ENCODE measurements at places on chromosomes 1 and 21.
A peak's percentile ranks its signal among the peaks of the same experiment; 100 is the strongest.

GRCh38 chr1:165763442-165763841 lies 5.2 kb downstream of the TMCO1 start:
- no peak for DNase-seq

DNA sequence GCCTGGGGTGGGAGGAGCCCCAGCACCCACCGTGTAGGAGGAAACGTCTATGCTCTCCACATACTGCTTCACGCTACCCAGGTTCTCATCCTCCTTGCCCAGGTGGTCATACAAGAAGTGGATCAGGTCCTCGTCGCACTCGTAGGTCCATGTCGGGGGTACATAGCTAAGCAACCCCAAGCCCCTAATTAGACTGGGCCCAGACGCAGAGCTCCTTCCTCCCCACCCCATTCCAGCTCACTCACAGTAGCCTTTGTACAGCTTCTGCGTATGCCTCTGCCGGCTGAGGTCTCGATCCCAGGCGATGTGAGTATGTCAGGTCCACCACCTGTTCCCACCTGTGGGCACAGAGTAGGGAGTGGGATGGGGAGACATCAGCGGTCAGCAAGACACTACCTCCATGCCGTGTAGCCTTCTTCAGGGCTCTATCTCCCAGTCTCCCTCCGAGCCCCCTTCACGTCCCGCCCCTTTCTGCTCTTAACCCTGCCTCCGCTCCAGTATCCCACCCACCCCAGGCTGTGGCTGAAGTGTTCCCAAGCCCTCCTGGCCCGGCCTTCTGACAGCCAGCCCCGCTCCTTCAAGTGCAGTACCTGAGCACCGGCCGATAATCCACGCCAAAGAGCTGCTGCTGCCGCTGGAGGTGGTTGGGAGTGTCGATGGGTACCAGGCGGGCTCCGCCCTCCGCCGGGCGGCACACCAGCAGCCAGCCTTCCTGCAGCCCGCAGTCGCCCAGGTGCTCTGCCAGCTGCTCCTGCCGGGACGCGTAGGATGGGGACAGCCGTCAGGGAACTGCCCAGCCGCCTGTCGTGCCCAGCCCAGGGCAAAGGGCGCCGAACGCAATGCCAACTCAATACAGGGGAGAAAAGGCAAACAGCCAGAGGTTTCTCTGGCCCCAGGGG lies 919 bp downstream of the HECTD3 start:
- no peak for DNase-seq

DNA sequence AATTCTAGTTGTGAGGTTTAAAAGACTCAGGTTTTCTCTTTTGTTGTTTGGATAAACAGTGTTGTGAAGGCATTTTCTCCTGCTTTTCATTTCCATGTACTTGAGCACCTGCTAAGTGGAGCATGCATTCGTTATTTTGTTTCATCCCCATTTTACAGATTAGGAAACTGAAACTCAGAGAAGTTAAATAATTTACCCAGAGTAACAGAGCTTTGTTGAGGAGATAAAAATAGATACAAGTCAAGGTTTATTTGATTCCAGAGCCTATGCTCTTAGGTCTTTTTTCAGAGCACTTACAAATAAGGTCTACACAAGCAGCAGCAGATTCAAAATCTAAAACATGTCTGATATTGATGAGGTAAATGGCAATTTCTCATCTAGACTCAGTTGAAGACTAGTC lies 254.7 kb upstream of the PTBP2 start:
- DNase-seq, result no peak

DNA sequence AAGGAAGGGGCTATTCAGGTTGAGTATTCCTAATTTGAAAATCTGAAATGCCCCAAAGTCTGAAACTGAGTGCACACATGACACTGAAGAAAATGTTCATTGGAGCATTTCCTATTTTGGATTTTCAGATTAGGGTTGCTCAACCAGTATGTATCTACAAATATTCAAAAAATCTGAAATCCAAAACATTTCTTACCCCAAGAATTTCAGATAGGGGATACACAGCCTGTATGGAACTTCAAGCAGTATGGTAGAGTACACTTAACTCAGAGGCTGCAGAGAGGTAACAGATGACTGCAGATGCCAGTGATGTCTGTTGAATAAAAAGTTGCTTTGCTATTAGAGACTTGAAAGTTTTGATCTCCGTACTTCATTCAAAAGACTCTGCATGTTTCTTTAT lies 19.0 kb downstream of the YTHDF2 start:
- DNase-seq, result no peak

DNA sequence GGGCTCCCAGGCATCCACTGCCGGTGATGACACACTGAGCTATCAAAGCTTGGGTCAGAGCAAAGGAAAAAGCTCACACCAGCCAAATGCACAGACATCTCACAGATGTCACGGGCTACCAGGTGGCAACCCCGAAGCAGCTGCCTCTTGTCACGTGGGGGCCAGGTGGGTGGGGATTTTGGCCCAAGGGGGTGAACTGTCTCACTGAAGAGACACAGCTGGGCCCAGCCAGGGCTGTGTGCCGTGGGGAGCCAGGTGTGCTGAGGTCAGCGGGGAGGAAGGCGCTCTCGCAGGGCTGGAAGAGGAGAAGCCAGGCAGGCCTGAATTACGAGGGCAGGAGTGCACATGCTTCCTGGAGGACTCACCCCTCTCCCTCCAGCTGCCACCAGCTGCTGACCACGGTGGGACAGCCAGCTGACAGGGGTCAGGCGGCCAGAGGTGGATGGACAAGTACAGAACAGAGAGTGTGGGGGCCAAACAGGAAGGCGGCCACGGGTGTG lies 32.4 kb downstream of the KCNN3 start:
- peak; percentile 65 for DNase-seq

- DNase-seq, result no peak
Measured at GRCh38 chr1:218967836-218968235, 205.8 kb upstream of the LYPLAL1 start.

DNA sequence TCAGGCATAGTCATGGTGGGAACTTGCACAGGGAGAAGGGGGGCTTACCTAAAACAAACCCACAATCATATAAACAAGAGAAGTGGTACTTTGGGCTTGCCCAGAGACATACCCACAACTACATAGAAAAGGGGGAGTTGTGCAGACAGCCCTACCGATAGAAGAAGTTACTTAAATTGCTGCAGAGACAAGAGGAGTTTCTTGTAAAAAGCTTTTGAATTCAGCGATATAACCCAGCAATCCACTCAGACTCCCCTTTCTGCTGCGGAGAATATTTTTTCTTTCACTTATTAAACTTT lies 164.0 kb upstream of the ETV3 start:
- no peak for DNase-seq

- DNase-seq, result no peak
Measured at GRCh38 chr1:73144311-73144710, 862.0 kb upstream of the NEGR1 start.

DNA sequence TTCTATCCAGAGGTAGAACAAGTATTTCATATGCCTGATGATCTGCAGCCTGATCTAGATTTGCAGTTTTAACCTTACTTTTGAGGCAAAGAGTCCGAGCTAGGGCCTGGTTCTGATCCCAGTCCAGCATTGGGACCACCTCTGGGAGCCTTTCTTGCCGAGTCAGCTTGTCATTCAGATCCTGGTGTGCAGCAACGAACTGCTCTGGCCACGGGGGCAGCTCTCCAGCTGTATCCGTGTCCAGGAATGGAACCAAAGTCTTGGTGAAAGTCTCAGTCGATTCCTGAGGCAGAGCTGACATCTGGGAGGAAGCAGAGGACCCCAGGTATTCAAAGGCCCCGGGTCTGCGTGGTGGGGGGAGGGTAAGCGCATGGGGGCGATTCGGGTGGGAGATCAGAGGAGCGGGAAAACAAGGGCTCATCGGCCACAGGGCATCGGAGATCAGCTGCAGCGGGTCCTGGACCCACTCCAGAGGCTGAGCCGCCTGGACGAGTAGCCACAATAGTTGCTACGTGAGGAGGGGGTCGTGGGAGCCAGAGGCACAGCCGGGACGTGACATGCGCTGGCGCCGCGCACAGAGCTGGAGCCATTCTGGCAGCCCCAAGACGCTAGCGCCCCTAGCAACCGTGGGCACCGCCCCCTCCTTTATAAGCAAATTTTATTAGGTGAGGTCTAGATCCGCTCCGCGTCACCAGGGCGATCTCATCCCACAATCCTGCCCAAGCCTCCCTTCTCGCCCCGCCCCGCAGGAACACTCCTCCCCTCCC lies 32.4 kb upstream of the BSDC1 start:
- no peak for DNase-seq

DNA sequence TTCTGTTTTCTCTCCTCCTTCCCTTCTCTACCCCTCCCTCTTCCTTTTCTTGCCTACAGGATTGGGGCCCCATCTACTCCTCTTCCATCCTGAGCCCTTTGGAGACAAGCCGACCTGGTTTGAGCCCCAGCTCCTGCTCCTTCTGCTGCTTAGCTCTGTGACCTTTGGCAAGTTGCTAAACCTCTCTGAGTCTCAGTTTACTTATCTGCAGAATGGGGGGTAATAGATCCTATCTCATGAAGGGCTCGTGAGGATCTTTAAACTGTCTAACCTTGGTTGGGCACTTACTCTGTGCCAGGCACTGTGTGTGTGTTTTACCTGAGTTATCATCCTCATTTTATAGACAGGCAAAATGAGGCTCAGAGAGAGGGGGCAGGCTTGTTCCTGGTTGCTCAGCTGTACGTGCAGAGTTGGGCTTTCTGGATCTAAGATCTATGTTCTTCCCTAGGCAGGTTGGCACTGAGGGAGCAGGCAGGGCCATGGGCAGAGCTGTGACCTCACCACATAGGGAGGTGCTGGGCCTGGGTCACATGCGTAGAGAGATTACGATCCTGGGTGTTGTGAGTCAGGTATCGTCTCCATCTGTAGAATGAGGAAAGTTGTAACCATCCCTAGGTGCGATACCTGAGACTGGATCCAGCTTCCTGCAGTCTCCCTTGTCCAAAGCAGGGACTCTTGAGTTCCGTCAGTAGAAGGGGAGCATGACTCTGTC lies 58.5 kb downstream of the FOXO6 start:
- no peak for DNase-seq

- no peak for DNase-seq
Measured at GRCh38 chr1:76463278-76463677, 388.7 kb downstream of the ST6GALNAC3 start.

GRCh38 chr1:55120538-55120937 lies 81.2 kb downstream of the PCSK9 start:
- DNase-seq, result no peak

GRCh38 chr1:175319912-175320230 lies 127.3 kb upstream of the KIAA0040 start:
- DNase-seq, result no peak

- no peak for DNase-seq
Measured at GRCh38 chr1:208997726-208998312, 585.7 kb upstream of the CAMK1G start.

- no peak for DNase-seq
Measured at GRCh38 chr1:61310057-61310456, 227.7 kb downstream of the NFIA start.

DNA sequence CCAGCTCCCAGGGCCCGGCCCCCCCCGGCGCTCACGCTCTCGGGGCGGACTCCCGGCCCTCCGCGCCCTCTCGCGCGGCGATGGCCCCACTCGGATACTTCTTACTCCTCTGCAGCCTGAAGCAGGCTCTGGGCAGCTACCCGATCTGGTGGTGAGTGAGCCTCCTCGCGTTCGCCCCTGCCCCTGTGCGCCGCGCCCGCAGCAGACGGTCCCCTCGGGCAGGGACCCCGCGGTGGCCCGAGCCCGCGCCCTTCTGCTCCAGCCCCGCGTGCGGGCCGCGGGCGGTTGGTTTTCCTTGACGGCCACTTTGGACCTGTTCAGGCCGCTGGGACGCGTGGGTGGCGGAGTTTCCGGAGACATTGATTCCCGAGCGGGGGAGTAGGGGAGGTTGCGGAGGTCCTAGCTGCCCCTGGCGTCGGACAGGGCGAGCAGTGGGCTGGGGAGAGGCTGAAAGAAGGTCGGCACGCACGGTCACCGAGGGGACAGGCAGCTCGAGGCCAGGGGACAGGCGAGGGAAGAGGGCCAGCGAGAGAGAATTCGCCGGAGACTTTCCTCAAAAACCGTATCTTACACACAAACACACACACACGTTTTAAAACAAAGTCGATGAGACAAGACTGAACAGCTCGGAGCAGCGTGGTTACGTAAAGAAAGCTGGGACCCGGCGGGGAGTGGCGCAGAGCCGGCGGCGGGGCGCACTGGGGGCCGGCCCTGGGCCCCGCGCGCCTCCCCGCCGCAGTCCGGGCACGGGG lies 427 bp downstream of the WNT3A start:
- no peak for DNase-seq

- no peak for DNase-seq
Measured at GRCh38 chr1:235843461-235843961, 23.2 kb downstream of the LYST start.

- no peak for DNase-seq
Measured at GRCh38 chr1:16618719-16619118, 5.4 kb upstream of the NBPF1 start.

DNA sequence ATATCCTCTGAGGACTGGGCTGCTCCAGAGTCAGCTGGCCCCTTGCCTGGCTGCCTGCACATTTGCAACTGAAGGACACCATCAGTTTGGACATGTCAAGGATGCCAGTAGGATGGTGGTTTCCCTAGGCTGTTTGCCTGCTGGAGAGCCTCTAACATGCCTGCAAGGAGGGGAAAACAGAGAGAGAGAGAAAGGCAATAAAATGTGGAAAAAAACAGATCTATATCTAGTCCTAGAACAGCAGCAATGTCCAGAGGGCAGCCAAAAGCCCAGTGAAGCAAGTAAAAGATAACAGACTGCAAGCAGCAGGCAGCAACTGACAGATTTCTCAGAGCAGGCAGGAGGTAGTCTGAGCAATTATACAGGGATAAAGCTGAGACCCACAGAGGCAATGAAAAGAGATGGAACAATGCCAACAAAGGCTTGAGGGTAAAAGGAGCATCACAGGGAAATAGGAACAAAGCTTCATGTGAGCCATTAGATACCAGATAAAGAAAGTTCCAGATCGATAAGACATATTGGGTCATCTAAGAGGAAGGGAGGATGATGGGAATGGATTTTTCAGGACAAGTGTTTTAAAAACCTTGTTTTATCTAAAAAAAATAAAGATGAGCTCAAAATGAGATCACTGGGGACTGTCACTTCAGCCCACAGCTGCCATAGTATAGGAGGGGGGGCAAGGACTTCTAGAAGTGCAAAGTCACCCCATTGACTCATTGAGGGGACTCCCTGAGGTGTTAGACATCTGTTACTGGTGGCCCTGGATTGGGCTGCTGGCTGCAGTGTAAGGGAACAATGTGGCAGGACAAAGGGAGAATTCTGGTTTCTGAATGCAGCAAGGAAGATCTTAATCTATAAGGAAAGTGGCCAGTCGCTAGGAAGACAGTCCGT lies 38.6 kb upstream of the GADD45A start:
- no peak for DNase-seq

DNA sequence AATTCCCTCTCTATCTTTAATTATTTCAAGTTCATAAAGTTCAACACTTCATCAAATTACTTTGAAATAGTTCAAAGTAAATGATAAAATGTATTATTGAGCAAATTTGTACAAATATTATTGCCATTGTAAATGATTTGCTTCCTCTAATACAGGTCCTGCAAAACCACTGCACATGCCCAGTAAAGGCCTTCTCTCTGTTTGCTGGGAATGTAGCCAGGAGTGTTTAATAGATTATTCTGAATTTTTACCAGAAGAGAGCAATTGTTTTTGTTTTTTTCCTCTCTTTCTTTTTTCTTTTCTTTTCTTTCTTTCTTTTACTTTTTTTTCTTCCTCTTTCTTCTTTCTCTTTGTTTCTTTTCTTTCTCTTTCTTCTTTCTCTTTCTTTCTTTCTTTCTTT lies 486.3 kb downstream of the PTBP2 start:
- DNase-seq, result no peak

Measured in left renal cortex interstitium (tissue), 4 donors.